ENCODE measurements at places on chromosomes 13 and 19.

- no peak for DNase-seq
Measured at GRCh38 chr13:39432196-39432595, 170.8 kb downstream of the LHFPL6 start.

- no peak for DNase-seq
Measured at GRCh38 chr13:43127103-43127798, 103.9 kb downstream of the DNAJC15 start.

- DNase-seq = no peak
Measured at GRCh38 chr19:38616265-38616664, 1.5 kb downstream of the MAP4K1 start.

GRCh38 chr19:47391510-47392223 lies 27.7 kb downstream of the MEIS3 start:
- peak; percentile 84 for DNase-seq

DNA sequence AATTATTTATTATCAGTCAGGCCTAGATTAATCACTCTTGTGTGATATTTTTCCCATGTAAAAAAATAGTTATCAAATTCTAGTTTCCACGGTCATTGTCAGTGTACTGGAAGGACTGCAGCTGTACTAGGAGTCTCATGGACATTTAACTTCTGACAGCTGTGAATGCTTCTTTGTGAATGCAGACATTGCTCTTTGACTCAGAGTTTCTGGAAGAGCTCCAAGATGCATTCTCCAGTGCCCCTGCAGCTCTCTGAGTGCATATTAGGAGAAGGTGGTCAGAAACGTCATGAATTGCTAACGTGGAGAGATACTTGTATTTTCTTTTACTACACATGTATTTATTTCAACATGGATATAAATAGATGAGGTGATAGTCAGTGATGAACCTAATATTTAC lies 9.7 kb upstream of the SLITRK5 start:
- DNase-seq = no peak

DNA sequence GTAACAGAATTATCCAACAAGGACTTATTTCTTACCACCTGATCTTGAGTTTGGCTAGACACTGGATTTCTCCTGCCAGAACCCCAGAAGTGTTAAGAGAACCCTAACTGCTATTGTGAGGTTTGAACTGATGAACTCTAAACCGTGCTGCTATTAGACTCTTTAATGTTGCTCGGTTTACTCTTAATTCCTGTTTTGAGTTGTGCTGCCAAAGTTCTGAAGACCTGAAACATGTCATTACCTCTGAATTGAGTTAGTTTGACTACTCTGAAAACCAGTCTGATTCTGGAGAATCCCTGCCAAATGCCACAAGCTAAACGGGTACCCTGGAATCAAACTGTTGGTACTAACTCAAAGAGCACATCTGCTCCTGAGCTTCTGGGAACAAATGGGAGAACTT lies 215.5 kb downstream of the KLF12 start:
- no peak for DNase-seq

DNA sequence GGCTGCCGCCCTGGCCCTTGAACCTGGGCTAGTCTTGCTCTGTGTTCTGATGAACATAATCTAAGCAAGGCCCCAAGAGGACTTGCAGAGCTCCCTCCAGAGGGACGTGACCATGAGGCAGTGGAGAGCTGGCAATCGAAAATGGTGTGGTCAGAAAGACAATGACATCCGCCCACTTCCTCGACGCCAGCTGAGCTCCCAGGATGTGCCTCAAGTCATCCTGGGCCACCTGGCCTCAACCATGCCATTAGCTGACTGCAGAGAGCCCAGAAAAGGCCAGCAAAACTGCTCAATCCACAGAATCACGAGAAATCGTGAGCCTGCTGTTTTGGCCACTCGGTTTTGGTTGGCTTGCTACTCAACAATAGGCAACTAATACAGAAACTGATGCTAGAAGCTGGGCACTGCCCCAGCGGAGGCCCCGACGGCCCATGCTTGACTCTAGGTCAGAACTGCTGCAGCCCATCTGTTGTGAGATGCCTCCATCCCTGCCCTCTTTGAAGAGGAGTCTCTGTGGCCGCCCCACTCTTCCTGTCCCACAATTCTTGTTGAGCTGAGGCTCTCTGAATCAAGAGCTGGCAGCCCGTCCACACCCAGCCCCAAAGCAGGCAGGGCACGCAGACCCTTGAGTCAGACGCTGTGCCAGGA lies 53.3 kb downstream of the STK24 start:
- DNase-seq = no peak

GRCh38 chr13:100513987-100514670 lies 74.5 kb downstream of the GGACT start:
- DNase-seq = no peak

- no peak for DNase-seq
Measured at GRCh38 chr13:74190999-74191398, 56.8 kb upstream of the KLF12 start.

DNA sequence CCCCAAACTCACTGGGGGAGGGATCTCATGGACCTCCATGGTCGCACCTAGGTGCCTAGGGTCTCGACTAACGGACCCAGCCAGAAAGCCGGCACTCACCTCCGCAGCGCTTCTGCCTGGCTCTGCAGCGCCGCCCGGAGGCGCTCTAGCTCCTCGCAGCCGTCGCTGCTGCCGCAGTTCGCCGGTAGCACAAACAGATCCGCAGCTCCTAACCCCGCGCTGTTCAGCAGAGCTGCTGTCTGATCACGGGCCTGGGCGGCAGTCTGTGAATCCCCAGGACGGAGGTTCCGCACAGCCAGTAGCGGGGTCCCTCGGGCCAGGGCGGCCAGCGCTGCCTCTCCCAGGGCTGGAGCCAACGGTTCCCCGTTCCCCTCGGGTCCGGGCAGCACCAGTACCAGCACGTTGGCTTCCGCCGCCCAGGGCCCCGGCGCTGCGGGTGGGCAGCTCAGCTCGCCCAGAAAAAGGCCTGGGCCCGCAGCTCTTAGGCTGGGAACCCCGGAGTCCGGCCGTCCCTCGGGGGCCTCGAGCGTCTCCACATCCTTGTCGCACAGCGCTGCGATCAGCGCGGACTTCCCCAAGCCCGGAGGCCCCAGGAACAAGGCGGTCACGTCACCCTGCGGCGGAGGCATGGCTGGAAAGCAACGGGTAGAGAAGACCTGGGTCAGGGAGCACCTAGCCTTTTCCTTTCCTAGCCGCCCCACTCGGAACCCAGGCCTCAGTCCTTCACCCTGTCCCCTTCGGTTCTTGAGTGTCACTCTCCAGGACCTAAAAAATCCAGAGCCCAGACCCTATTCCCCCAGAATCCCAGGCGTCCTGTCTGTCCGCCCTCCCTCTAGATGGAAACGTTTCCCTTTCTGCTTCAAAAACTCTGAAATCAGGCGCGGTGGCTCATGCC lies 977 bp downstream of the IRGQ start:
- peak; percentile 52 for DNase-seq

DNA sequence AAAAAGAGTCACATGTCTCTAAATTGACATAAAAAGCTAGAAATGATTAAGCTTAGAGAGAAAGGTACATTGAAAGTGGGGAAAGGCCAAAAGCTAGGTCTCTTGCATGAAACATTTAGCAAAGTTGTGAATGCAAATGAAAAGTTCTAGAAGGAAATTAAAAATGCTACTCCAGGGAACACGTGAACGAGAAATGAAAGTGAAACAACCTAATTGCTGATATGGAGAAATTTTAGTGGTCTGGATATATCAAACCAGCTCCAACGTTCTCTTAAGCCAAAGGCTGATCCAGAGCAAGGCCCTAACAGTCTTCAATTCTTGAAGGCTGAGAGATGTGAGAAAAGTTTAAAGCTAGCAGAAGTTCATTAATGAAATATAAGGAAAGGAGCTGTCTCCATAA lies 419.8 kb downstream of the SLITRK6 start:
- no peak for DNase-seq
